ENCODE measurements at places on chromosomes 5 and 9.
A peak's percentile ranks its signal among the peaks of the same experiment; 100 is the strongest.

- no peak for DNase-seq
Measured at GRCh38 chr9:130139251-130139650, 33.0 kb upstream of the NCS1 start.

- DNase-seq = no peak
Measured at GRCh38 chr5:60943624-60944023, 1.2 kb downstream of the ERCC8 start.

GRCh38 chr9:76882686-76883085, 23.2 kb downstream of the PRUNE2 start:
- no peak for DNase-seq

- no peak for DNase-seq
Measured at GRCh38 chr9:14215614-14216013, 98.3 kb downstream of the NFIB start.

DNA sequence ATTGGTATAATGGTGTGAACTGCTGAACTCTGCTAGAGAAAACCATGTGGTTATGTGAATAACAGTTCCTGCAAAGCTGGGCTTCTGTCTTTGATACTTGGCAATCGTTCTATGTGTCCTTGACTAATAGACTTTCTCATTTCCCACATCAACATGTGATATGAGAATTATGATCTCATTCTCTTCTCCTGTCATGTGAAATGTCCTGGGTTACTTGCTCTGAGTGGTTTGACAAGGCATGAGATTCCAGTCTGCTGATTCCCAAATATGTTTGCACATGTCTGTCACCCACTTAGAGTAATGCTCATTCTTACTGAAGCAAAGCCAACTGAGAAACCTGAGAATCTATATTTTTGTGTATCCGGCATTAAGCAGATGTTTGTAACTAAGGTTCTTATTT, 141.2 kb downstream of the PARP8 start:
- no peak for DNase-seq

DNA sequence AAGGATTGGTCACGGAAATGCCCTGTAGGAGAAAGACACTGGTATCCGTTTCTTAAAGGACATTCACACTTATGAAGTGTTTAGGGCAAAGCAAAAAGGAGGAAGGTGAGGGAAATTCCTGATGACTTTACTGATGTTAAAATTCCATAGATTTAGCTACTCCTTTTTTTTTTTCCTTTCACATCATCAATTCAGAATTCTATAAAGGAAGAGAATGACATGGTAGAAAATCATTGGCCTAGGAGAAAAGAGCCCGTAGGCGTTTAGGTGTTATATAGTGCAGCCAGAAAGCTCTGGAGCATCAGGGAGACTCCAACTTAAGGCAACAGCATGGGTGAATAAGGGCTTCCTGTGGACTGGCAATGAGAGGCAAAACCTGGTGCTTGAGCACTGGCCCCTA, at the start of gene TSLP:
TSS of gene TSLP (plus strand) at position 301 of the 400 bp plus-strand sequence. CDS start 178 bp downstream, outside the sequence.
- no peak for DNase-seq

DNA sequence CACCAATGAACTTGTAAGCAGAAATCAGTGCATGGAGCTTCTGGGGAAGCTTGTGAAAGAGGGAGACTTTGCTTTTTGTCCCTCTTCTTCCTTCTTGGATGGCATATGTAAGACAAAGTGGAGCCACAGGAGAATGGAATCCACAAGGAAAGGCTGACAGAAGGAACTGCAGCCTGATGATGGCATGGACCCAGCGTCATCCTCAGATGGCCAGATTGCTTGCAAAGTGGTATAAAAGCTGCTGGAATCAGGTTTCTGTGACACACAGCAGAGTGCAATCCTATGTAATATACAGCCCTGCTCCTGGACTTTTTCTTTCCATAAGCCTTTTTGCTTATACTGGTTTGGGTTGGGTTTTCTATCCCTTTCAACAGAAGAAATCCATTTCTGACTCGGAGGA, 31.4 kb upstream of the SPARC start:
- DNase-seq = no peak

DNA sequence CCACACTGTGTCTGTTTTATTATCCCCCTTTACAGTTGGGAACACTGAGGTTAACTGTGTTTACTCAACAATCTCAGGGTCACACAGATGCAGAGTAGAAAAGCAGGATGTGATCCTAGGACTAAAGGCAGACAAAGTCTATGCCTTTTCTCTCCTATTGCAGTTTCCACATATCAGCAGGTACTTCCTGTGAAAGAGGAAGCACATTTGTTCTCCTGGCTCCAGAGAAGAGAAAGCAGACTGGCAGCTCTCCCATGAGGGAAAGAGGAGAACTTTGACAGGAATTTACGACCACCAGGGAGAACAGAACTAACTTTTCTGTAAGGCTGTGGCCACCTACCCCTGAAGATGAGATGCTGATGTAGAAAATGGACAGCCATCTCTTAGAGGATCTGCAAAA, 84.2 kb upstream of the TNC start:
- DNase-seq = no peak

- DNase-seq = no peak
Measured at GRCh38 chr5:133356984-133357421, 255.3 kb downstream of the FSTL4 start.

- no peak for DNase-seq
Measured at GRCh38 chr5:72651779-72652178, 144.6 kb upstream of the ZNF366 start.

- DNase-seq = no peak
Measured at GRCh38 chr5:64836190-64836755, 67.5 kb downstream of the CWC27 start.

DNA sequence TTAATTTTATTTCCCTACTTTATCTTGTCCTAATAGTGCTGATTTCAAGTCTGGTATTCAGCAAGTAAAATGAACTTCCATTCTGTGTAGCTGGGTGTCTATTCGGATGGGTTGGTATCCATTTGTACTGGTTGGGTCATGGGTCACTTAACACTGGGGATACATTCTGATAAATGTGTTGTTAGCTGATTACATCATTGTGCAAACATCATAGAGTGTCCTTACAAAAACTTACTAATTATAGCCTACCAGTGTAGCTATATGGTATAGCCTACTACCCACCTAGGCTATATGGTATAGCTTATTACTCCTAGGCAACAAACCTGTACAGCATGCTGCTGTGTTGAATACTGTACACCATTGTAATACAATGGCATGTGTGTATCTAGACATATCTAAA, 1373.7 kb upstream of the DMAC1 start:
- no peak for DNase-seq

- DNase-seq = no peak
Measured at GRCh38 chr9:99155736-99156135, 50.8 kb downstream of the TGFBR1 start.

- DNase-seq = no peak
Measured at GRCh38 chr9:5951686-5952211, 61.1 kb downstream of the MLANA start.

GRCh38 chr9:17166346-17166745, 31.5 kb downstream of the CNTLN start:
- DNase-seq = no peak

DNA sequence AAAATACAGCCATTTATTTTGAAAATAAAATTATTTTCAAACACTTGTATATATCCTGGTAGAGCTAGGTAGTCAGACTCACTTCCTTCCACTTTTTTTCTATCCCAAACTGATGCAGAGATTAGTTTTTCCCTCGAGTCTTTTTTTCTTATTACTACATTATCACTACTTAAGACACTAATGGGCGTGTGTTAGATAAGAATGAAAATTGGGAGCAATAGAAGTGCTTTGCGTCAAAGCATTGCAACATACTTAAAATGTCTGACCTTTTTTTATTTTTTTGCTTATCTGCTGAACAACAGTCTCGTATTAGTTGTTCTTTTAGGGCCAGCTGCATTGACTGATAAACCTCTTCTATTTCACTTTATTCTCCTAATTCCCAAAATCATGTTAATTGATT, 1278.7 kb downstream of the CDH12 start:
- no peak for DNase-seq

DNA sequence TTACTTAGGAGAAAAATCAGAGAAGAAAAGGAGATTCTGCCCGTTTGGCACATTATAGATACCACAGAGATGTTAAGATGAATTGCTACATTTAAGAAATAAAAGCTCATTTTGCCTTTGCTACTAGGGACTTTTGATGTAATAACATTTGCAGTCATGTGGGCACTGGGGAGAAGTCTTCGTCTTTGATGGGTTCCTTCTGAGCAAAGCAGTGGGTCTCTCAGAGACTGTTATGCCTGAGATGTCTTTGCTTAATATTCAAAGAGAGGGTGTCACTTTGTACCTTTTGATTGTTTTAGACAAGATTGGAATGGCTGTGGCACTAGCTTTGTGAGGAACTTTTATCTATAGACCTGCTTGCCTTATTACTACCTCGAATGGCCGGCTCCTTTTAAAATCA, 25.0 kb downstream of the SLC25A25 start:
- no peak for DNase-seq

GRCh38 chr5:15885156-15885555, 294.4 kb downstream of the MARCHF11 start:
- DNase-seq = no peak

DNA sequence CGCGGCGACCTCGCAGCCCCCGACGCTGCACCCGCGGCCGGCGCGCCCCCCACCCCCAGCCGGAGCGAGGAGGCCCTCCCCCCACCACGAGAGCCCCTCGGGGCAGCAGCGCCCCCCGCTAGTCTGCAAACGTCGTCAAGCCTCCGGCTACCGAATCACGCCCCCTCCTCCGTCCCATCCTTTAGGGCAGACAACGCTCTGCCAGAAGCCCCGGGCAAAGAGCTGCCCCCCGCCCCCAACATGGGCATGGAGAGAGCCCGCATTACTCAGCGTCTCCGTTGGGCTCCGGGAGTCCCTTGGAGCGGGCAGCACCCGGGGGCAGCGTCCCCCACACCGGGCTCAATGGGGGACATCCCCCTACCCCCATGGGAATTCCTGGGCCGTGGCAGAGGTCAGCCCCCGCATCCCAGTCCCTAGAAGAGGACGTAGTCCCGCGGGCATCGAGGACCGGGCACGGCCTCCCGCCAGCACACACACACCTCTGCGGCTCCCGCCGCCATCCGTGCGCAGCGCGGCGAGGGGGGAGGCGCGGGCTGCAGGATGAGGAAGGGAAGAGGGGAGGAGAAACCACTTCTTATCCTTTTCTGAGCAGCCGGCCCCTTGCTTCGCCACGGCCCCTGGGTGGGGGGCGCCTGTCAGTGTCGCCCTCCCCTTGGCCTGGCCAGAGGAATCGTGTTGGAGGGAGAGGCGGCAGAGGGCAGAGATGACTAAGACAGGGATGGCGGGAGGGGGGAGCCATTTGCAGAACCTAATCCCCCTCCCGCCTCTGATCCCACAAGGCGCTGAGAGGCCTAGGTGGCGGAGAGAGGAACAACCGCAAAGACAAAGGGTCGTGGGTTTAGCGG, 750 bp downstream of the DNM1 start:
- DNase-seq = peak; percentile 24

DNA sequence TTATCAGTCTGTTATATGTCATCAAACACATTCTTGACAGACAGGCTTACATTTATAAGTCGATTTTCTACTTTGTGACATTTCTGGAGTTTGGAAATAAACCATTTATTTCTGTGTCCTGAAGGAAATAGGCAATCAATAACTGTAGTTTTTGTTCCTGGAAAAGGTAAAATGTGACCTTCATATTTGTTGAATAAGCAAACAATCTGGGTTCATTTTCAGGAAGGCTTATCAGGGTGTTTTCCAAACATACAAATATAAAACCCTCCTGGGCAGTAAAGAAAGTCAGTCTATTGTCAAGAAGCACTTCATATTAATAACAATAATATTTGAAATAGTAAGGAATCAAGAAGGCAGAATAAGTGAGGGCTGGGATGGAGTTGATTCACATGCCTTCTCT, 195.0 kb downstream of the SNCAIP start:
- DNase-seq = no peak

GRCh38 chr5:122089096-122090013, 11.3 kb upstream of the LOX start:
- DNase-seq = no peak

DNA sequence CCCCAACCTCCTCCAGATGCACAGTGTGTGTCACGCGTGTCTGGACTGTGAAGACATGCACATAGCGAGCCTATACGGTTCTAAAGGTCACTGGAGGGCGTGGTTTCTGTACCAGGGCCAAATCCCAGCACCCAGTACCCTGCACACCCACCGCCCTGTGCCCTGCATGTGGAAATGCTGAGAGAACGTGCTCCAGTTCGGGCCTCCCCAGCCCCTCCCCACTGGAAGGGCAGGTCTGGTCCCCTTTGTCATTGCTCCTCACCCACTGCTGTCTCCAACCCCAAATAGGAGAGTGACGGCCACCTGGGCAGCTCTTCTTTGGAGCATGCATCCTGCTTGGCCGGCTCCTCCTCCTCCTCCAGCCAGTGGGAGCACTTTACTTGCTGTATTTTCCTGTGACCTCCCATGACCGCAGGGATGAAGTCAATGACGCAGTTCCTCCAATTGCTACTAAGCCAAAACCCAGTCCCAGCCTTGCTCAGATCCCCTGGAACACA, 116.7 kb downstream of the WNK2 start:
- DNase-seq = no peak

DNA sequence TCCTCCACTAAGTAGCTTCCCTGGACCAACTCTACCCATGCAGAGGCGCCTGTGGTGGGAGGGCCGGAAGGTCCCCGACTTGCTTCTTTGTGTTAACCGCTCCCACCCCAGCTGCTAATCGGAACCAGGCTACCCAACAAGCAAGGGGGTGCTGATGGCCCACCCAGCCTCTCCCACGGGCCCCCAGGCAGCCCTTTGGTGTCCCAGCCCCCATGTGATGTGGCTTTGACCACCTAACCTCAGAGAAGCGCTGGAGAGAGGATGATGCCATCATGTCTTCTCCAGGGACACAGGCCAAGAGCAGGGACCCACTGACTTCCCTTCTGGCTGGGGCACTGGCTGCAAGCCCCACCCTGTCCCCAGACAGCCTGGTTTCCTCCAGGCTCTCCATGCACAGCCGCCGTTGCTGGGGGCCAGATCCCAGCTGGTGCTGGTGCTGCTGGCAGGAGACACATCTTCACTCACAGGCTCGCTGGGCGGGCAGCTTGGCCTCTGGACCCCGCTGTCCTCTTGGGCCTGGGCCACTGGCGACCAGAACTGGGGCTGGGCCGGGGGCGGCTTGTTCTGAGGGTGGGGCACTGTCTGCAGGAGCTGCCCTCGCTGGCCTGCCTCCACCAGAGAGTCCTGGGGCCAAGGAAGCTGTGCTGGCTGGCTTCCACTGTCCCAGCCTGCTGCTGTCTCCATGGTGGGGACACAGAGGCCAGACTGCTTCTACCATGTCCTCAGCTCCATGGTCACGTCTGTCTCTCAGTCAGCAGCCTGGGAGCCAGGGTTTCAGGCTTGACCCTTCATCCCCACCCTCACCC, 27.8 kb downstream of the LAMC3 start:
- no peak for DNase-seq

DNA sequence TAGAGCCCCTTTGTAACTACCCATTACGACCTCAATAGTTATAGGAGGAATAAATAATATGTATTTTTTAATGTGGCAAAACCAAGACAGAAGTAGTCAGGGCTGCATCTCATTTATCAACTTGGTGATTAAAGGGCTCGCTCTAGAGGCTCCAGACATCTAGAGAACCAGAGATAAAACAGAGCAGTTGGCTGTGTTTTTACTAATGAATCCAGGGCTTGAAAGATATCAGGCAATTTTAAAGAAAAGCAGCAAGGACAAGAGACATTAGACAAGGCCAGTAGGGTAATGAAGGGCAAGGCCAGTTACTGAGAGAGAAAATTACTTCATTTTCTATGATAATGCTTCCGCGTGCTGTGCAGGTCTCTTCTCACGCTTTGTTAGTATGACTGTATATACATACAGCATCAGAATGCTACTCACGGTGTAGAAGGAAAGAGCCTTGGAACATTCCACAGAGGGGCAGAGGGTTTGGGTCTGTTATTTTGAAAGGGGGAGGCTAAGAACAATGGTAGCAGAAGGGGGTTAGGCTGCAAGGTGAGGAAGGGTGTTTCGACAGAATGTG, 110.4 kb downstream of the SEMA6A start:
- DNase-seq = no peak

- DNase-seq = no peak
Measured at GRCh38 chr9:96299823-96300222, 2.2 kb downstream of the HSD17B3 start.

Data from stimulated activated naive CD8-positive, alpha-beta T cell treated with anti-CD3 and anti-CD28 coated beads, Interleukin-15, Interleukin-2, amounts not matched to agents 100 U/mL and 50 U/mL, for 24 hours (primary cell).